ENCODE measurements at places on chromosomes 7 and 10.
A peak's percentile ranks its signal among the peaks of the same experiment; 100 is the strongest.

GRCh38 chr7:27145914-27146412 is 1.6 kb downstream of the HOXA6 start:
- no peak for DNase-seq

- peak; percentile 48 for DNase-seq
These were observed 14.0 kb downstream of the GATAD1 start for GRCh38 chr7:92461027-92462003.

GRCh38 chr10:101831169-101831811 is 12.3 kb downstream of the KCNIP2 start:
- DNase-seq = no peak

DNA sequence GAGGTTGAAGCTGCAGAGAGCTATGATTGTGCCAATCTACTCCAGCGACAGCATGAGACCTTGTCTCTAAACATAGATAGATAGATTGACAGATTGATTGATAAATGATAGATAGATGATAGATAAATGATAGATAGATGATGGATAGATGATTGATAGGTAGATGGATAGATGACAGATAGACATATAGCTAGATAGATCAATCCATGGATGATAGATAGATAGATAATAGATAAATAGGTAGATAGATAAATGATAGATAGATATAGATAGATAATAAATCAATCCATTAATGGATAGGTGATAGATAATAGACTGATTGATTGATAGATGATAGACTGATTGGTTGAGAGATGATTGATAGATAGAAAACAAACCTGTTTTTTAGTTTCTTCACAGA is 349.6 kb downstream of the PAXIP1 start:
- no peak for DNase-seq

DNA sequence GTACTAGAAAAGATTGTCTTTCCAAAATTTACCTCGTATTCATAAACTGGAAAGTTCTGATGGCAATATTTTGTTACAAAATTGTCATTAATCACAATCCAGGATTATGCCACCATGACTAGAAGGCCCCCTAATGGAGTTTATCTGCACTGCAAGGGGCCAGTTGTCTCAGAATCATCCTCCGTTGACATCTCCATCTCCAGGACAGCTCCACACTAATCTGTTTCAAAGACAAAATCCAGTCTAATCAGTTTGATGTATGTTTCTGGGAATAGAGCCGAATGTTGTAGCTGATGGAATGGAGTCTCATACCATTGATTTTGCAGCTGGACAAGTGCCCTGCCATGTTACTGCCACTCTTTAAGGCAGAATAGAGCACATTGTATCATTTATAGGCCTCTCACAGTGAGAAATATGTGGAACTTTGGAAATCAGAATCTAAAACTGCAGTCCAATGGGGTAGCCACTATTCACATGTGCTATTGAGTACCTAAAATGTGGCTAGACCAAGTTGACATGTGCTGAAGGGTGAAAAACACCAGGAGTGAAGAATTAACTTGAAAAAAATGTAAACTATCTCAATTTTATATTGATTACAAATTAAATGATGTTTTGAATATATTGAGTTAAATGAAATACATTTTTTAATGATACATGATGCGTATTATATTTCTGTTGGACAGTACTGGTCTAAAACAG is 38.3 kb upstream of the TOMM7 start:
- no peak for DNase-seq

DNA sequence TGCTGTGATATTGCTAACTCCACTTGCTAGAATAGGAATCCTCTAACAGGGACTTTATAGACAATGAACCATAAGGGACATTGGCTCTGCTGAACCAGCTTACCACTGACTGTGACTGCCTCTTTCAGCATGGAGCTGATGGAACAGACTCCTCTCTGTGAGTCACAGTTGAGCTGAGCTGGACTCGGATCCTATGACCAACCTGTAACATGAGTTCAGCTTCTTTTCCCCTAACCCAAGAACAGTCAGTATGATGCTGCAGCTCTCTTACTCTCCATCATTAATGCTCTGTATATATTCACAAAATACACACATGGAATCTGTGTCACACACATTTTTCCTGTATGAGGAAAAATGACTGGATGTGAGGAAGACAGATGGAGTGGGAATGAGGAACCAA is 177.9 kb upstream of the BET1 start:
- DNase-seq = peak; percentile 91

DNA sequence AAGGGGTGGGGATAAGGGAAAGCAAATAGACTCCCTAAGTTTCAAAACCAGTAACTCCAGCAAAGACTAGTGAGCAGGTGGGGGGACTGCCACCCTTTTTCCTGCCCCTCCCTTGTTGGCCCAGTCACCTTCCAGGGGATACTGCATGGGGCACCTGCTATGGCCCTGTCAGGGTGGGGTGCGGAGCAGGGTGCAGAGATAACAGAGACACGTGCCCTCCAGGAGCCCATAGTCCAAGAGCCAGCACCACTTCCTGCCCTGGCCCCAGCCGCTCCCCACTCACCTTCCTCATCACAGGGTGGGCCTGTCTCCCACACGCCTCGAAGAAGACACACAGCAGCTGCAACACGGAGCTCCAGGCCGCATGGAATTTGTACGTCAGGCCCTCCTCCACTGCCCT is 20.6 kb downstream of the RRP12 start:
- DNase-seq = no peak

DNA sequence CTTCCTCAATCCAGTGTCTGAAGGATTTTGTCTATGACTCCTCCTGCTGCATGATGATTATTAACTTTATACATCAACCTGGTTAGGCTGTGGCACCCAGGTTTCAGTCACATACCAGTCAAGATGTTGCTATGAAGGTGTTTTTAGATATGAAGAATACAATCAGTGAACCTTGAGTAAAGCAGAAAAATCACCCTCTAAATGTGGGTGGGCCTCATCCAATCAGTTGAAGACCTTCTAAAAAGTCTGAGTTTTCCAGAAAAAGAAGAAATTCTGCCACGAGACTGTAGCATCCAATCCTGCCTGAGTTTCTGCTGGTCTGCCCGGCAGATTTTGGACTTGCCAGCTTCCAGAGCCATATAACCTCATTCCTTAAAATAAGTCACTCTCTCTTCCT is 126.1 kb upstream of the FRMD4A start:
- no peak for DNase-seq

- DNase-seq = no peak
These were observed 88.8 kb upstream of the PDE1C start for GRCh38 chr7:32158751-32159745.

DNA sequence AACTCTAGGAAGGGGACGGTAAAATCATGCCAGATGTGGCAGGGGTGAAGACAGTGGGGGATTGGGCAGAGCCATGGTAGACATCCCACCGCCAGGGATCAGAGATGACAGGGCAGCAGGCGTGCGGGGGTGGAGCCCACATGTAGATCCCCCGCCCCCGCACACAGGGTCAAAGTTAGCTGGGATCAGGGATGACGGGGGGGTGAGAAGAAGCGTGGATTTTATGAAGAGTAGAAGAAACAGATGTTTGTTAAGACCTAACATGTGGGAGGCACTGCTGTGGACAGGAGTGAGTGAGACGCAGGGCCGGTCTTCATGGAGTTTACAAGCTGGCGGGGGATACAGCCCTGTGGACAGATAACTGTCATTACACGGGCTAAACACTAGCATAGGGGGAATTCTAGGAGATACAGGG is 154.0 kb upstream of the KLF14 start:
- no peak for DNase-seq

- peak; percentile 92 for DNase-seq
These were observed 58.3 kb downstream of the MALSU1 start for GRCh38 chr7:23357190-23358093.

- no peak for DNase-seq
These were observed 12.2 kb upstream of the TPK1 start for GRCh38 chr7:144848078-144848477.

GRCh38 chr7:122258971-122259370 is 45.6 kb downstream of the FEZF1 start:
- no peak for DNase-seq

DNA sequence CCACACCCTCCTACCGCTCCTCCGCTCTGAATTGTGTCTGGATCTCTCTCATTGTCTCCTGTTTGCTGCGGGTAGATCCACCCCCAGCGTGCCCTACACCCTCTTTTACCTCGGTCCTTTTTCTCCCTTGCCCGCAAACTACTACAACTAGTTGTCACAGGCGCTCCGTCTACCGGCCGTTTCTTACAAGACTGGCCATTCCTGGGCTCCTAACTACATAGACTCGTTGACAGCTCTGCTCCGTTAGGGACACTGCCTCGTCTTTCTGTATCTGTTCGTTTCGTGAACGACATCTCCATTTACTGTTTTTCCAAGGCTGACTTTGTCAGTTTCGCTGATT is 786 bp downstream of the TAF3 start:
- peak; percentile 38 for DNase-seq

- DNase-seq = no peak
These were observed 71.4 kb downstream of the NEURL1 start for GRCh38 chr10:103564776-103565520.

DNA sequence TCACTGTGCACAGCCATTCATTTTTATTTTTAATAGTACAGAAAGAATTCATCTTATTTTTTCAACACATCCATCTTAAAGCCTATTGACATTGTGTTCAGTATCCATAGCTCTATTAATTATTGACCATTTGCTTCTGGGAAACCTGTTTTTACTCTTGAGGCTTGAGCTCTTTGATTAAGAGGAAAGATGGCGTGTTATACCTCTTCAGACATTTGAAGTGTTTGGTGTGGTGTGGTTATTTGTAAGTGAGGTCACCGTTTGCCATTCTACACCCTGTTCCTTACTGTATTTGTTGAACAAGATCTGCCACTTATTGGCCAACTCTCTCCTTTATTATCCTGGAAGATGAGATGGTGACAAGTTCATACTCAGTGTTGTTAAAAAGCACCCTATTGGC is 18.4 kb downstream of the C7orf57 start:
- peak; percentile 59 for DNase-seq

DNA sequence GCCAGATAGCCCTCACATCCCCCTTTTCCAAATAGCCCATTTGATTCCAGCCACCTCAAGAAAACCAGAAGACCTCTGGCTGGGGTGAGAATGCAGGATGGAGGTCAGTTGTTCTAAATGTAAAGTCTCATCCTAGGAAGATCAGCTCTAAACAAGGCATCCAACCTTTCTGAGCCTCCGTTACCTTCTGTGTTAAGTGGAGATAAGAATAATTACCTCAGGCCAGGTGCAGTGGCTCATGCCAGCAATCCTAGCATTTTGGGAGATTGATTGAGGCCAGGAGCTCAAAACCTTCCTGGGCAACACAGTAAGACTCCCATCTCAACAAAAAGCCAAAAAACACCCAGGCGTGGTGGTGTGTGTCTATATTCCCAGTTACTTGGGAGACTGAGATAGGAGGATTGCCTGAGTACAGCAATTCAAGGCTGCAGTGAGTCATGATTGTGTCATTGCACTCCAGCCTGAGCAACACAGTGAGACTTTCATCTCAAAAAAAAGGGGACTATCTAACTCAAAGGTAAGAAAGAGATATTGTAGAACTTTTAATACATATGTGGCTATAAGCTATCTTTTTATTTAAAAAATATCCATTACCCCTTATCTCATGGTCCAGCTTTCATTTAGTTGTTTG is 43.5 kb downstream of the PRTFDC1 start:
- DNase-seq = peak; percentile 94

DNA sequence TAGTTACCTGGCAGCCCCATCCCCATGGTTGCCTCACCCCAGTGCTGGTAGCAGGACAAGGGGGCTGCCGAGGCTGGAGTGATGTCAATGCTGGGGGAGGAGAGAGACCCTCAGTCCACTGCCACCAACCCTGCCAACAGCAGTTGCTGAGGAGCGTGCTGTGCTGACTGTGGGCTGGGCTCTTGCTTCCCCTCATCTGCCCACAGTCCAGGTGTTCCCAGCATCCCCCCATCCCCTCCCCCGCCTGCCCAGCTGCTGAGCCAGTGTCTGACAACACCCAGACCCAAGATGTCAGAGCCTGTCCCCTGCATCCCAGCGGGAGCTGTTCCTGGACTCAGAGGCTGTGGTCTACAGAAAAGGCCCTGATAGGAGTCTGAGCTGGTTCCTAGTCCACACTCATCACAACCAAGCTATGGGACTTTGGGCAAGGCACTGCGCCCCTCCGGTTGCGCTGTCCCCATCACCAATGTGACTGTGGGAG is 14.6 kb upstream of the PSAP start:
- no peak for DNase-seq

DNA sequence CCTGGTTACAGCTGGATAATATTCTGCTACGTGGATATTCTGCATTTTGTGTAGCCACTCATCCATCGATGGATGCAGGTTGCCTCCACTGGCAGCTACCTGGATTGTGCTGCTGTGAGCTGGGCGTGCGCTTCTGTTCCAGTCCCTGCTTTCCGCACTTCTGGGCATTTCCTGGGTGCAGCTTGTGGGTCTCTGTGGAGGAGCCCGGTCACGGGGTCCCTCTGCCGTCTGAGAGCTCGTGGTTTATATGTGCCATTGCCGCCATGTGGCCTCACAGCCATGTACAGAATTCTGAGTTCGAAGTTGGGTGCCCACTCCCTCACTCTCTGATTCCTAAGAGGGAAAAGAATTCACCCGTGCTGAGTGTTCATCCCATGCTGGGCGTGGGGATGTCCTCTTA is 38.3 kb downstream of the JAKMIP3 start:
- DNase-seq = no peak

DNA sequence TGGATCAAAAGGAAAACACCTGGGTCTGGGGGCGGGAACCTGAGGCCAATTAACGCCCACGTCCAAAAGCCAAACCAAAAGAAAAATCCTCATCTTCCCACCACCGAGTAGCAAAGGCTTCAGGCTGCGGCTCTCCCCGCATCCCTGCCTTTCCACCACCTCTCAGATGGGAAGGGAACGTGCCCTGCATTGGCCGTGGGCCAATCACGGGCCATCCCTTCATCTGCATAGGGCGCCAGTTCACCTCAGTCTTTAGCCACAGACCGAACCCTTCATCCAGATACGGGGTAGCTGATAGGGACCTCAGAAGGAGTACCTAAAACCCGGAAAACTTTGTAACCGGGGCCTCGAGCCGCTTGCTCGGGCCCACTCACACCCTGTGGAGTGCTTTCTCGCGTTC is 626 bp downstream of the PRPF18 start:
- DNase-seq = no peak

DNA sequence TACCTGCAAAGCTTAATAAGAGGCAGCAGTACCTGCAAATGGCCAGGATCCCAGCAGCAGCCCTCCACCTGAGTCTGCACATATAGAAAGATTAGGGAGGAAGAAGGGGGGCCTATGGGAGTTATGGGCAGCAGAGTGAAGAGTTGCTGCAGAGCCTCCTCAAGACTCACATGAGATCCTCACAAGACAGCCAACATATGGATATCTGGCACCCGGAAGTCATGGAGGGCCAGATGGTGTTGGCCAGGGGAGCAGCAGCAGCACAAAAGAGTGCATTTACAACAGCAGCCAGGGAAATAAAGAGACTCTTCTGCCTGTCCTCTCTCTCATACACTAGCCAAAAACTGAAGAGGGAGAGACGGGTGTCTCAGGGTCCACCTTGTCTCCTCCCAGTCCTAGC is 4.0 kb upstream of the TAS2R40 start:
- DNase-seq = no peak

- no peak for DNase-seq
These were observed 110.1 kb downstream of the JAZF1 start for GRCh38 chr7:28070297-28071055.
